Epithelial cell of alveolus of lung (primary cell): ENCODE measurements at places on chromosomes 4 and X. TPM values are rescaled to one million over a fixed set of nuclear protein-coding genes. Genes with fewer than 3 reads are reported as not detected.

FAM47A gene
- total RNA-seq = not detected in 2 replicates

RAB40AL gene
- not detected in 2 replicates for total RNA-seq

GRID2 gene
- total RNA-seq = under 0.01 and 0.08 TPM in 2 replicates

GPRASP1 gene
- 0.65 and 1.2 TPM in 2 replicates for total RNA-seq

EMD gene
- 66.7 and 79.0 TPM in 2 replicates for total RNA-seq

ADH1C gene
- 0.13 and 2.2 TPM in 2 replicates for total RNA-seq

SPANXA1 gene
- total RNA-seq = not detected in 2 replicates

BEX5 gene
- not detected in 2 replicates for total RNA-seq

UGT2B17 gene
- not detected in 2 replicates for total RNA-seq
